ENCODE measurements at places on chromosomes 6 and 20.

DNA sequence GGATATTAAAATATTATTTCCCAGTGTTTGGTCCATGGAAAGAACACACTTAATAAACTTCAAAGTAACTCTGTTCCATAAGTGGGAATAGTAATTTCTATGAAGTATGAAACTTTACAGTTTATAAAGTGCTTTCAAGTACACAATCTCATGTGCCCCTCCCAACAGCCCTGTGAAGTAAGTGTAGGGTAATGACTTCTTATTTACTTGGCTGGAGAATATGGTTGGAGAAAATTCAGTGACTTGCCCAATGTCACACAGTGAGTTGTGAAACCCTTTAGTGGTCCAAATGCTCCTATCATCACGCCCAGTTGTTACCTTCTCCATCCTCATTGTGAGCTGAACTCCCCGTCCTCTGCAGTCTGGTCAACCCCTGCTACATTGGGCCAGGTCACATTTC, 141.2 kb downstream of the PDE7B start:
- DNase-seq, result no peak

DNA sequence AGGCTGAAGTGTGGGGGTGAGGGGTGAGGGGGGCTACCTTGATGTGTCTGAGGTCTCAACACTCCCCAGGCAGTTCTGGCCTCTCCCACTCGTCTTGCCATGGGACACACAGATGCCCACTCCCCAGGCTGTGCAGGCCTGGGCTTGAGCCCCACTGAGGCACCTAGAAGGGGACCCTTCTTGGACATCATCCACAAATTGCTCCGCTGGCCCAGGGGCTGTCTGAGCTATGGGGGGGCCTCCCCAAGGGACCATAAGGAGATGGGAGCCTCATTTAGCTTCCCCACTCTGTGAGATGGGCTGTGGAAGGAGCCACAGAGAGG, 155.5 kb upstream of the MLN start:
- no peak for DNase-seq

GRCh38 chr6:8589941-8590729, 154.8 kb upstream of the SLC35B3 start:
- DNase-seq, result no peak

DNA sequence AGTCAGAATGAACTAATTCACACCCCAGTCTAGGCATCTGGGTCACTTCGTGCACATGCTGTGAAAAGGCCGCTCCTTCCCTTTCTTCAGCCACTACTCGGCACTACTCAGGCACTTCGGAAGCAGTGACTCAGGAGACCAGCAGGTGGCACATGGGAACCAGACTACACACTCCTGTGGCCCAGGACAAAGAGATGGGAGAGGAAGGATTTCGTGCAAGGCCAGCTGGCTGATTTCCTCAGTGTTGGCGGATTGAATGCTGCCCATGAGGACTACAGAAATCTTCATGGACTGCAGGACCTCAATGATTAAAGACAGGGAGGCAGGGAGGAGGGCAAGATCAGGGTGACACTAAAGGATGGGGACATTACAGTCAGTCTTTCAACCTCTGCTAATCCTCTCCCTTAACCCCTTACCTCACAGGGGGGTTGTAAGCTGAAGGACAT, 117.8 kb upstream of the SPACA1 start:
- peak; percentile 85 for DNase-seq

Data from NCI-H2081 (cell line).